ENCODE measurements at places on chromosomes 12 and 14. TPM values are rescaled to one million over a fixed set of nuclear protein-coding genes. Genes with fewer than 3 reads are reported as not detected.

DNA sequence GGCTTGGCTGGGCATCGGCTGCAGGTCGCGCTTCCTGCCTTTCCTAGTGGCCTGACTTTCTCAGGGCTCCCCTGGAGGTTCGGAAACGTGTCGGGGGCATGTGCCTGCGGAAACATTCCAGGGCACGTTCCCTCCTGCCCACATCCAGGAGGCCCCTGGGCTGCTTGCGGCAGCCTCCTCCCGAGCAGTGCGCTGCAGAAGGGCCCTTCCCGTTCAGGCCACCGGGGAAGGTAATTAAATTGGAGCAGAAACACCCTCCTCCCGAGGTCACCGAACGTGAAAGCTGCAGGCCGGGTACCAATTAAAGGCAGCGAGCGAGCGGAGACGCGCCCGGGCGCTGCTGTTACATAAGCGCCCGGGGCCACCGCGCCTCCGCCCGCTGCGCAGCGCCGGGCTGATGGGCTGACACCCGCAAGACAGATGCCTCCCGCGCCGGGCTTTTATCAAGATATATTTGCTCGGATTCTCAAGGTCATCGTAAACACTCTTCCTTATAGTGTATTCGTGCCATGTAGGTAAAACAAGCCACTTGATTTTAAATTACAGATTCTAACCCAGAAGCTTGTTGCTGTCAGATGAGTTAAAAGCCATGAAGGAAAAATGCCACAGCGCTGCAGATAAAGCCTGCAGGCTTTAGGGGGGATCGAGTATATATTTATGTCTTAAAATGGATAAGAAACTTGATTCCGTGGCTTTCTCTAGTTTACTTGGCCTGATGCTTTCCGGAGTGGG lies 31.4 kb downstream of the SSPN start:
- peak; percentile 68 for DNase-seq

DNA sequence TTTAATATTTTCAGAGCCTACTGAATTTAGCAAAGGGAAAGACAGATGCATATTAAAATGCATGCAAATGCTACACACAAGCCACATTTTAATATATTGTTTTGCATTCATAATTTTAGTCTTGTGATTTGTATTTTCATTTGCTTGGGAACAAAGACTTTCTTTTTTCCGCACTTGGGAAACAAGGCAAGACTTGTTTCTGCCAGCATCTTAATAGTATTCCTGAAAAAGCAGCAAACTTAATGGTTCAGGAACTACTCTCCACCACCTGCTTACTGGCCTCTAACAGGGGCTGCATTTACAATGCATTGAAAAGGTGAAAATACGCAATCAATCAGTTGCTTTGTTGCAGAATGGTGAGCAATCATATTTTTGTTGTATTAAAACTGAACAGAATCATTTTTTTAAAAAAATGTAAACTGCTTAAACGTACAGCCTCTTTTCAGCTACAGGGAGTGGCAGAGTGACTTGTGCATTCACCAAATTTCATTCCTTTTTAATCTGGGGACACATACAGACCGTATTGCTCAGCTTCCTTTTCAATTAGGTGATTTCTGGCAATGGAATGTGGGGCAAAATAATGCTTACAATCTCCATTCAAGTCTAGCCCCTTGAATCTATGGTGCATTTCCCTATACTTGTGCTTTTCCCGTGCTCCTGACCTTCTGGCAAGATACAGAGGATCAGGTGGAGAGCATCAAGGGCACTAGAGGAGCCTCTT lies 144.1 kb upstream of the BTG1 start:
- DNase-seq = no peak

- DNase-seq = no peak
Observed at GRCh38 chr14:71348394-71348793, 441.1 kb downstream of the PCNX1 start.

DNA sequence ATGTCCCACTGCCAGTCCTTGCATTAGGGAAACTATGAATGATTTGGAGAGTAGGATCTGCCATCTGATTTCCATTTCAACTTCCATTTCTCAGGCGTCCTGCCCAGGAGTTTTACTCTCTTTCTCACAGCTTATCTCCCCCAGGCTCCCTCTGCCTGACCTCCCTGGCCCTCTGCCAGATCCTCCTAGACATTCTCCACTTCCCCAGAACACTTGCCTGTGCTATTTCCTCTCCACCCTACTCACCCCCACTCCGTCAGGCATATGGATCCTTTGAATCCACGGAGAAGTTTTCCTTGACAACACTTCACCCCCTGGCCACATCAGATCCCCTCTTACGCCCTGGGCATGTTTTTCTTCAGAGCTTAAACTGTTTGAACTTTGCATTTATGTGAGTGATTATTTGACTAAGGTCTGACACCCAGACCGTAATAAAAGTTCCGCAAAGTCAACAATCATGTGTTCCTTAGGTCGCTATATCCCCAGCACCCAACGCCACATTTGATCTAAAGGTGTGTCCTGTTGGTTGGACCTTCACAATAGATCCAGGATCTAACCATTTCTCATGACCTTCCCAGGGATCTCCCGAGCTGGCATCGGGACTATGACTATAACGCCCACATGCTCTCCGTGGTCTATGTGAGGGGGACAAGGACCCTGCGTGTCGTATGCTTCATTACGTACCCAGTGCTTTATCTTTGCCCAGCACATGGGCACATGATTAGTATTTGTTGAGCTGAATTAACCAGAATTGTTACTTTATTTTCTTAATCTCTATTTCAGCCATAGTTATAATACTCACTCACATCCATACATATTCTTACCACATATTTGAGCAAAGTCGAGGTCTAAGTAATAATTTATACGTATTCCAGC lies 255.8 kb upstream of the FOXN3 start:
- no peak for DNase-seq

- peak; percentile 80 for DNase-seq
Observed at GRCh38 chr12:53048033-53048779, 1.7 kb upstream of the TNS2 start.

The ZFYVE26 gene
- total RNA-seq = 33.7 TPM

The SLC38A4 gene
- 37.1 TPM for total RNA-seq

The KRT78 gene
- not detected for total RNA-seq

The MYF5 gene
- total RNA-seq = not detected
